Activated T-cell treated with anti-CD3 and anti-CD28 coated beads, Interleukin-2, amount 50 U/mL, for 4 hours (primary cell): ENCODE measurements at places on chromosomes 13 and 19.

GRCh38 chr13:111327730-111328573, 7.5 kb downstream of the TEX29 start:
- DNase-seq = no peak

DNA sequence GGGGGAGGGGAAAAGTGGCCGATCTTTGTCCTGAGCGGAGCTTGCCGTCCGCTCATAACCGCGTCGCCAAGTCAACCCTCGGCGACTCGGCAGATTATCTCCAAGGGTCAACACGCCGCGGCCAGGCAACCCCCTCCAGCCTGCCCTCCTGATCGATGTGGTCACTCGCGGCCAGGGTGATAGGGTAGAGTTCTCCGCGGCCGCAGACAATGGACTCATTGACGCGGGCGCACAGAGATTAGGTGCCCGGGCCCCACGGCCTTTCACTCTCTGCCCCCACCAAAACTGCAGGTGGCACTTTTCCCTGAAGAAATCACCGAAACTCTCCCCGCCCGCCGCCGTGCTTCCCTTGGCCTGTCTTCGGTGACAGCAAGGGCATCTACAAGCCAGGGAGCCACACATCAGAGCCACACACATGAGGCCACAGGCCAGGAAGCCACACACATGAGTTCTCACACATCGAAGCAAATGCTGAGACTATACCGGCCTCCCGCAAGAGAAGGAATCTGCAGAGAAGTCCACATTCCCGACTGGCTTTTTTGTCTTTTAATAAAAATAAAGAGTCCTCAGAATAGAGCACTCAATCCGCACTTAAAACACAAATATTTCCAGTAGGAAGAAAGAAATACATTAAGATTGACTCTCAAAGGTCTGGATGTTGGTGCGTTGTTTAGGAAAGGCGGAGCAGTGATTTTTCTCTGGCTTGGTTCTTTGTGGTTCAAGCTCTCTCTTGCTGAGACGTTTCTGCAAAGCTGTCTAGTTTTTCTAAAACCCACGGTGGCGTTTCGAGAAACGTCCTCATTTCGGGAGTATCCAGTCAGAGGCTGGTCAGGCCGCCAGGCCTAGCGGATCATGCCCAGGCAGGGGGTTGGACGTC, 1.5 kb upstream of the PDX1 start:
- no peak for DNase-seq

GRCh38 chr13:55977436-55977835, 1163.3 kb upstream of the PRR20A start:
- DNase-seq = no peak

DNA sequence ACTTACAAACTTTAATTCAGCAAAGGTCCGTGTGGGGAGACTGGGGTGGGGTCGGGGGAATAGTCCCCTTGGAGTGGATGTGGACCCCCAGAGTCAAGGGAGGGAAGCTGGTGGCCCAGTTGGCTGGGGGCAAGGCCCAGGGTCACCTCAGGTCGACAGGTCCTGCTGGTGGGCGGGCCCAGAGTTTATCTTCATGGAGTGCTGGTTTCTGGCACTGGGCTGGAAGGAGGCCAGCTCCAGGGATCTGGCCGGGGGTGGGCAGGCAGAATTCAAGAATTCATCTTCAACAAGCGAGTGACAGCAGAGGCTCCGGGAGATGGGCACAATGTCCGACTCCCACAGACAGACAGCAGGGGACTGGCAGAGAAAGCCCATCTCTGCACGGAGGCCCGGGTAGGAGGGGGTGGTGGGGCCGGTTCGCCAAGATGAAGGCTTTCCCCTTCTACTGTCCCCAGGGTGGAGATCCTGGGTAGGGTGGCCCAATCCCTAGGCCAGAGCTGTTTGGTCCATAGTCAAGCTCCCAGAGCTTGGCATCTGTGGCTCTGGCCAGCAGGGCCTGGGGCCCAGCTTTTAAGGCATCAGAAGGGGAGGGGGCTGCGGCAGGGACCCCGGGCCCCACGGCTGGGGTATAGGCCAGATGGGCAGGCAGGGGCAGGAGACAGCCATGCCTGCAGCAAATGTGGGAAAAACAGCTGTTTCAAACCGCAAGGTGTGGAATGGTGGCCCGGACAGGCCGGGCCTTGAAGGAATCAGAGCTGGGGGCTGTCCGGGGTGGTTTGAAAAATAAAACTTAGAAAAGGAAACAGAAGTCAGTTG, 622 bp upstream of the FDX2 start:
- no peak for DNase-seq

DNA sequence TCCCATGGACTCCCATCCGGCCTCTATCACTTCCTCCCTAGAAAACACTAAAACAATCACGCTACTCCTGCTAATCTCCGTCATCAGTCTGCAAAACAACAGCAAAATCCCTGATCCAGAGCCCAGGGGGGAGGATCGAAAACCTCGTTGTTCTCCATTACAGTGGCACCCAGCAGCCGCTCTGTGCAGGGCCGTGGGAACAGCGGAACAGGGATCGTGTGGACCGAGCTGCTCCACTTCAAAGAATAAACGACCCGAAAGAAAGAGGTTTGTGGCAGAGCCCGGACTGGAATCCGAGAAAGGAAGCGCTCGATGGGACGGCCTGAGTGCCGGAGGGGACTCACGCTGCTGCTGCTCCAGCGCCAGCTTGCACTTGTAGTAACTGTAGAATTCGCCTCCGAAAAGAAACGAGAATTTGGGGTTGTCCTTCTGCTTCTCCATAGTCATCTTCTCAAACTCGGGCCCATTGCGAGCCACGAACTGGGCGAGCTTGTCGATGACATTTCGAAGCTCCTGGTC, 652 bp downstream of the CHERP start:
- no peak for DNase-seq
